ENCODE measurements at places on chromosomes 5 and 9.
A peak's percentile ranks its signal among the peaks of the same experiment; 100 is the strongest.

DNA sequence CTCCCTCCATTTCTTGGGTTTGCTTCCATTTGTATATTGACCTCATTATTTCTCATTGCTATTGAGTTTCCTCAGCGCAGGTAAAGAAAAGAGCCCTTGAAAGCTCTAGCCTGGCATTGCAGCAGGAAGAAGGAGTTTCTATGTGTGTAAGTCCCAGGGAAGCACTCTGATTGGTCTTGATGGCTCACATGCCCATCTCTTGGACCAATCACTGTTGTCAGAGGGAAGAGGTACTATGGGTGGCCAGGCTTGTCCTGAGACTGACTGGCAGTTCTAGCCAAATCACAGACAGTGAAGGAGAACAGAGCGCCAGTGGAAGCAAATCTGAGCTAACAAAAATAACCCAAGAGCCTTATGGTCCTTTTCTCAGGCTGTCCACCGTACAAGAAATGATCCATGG is 219.0 kb downstream of the PAX5 start:
- no peak for DNase-seq

- DNase-seq = no peak
Observed at GRCh38 chr9:126397056-126397455, 70.4 kb downstream of the MVB12B start.

- DNase-seq = no peak
Observed at GRCh38 chr9:110188991-110189390, 19.0 kb downstream of the C9orf152 start.

DNA sequence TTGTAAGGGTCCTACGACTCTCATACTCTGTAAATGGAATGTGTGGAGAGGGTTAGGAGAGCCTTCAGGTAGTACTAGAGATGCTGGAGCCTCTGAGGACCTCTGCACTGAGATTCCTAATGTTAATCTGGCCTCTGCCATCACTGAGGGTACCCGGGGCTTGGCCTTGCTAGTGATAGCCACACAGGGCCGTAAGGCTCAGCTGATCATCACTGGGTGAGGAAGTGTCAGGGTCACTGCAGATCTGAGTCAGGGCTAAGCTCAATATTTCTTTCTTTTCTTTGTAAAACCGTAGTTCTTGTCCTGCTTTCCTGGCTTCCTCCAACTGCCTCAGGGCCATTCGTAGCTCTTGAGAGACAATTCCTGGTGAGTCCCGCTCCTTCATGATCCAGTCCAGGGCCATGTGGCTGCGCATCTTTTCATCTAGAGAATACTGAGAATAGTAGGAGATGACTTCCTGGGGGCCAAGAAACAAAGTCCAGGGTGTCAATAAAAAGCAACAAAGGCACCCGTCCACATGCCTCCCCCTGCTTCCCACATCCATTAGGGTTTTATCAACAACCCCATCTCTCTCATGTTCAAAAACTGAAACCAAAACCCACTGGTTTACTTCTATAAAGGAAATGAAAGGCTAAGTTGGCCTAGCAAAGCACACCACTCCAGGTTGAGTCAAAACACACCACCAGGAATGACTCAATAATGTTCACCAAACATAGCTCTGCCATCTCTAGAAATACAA is 47.7 kb downstream of the LIX1 start:
- no peak for DNase-seq

- peak; percentile 82 for DNase-seq
Observed at GRCh38 chr5:72108202-72109061, 1.2 kb downstream of the MAP1B start.

DNA sequence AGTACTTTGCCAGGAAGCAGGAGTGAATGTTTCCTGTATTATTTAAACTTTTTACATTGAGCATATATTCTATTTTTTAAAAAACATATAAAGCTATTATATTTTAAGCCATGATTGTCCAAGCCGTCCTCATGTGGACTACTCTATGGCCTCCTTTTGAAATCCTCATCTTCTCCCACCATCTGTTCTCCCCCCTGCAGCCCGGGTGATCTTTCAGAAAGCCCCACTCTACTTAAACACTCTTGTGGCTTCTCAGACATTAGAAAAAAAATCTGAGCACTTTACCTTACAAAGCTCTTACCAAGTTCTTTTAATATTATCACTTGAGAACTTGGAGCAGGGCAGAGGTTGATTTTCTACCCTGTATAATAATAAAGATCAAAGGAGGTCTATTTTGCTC is 95.4 kb downstream of the CAVIN4 start:
- no peak for DNase-seq

- no peak for DNase-seq
Observed at GRCh38 chr9:77909306-77909705, 122.3 kb downstream of the GNAQ start.

- DNase-seq = no peak
Observed at GRCh38 chr5:62395210-62395950, 8.3 kb downstream of the DIMT1 start.

DNA sequence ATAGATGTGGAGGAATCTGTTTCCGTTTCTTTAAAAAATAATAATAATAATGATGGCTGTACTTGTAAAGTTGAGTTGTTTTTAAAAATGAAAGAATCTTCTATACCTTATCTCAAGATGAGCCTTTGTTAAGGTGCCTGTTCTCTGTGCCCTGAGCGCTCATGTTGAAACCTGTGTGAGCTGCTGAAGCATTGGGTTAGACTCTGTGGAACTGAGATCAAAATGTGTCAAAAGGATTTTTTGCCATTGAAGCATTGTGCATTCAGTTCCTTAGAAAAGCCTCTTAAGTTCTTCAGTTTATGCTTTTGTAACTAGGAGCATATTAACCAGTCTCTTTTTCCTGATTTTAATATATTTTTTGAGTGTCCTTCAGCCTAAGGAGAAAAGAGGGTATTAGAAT is 67.7 kb downstream of the NUP214 start:
- no peak for DNase-seq

DNA sequence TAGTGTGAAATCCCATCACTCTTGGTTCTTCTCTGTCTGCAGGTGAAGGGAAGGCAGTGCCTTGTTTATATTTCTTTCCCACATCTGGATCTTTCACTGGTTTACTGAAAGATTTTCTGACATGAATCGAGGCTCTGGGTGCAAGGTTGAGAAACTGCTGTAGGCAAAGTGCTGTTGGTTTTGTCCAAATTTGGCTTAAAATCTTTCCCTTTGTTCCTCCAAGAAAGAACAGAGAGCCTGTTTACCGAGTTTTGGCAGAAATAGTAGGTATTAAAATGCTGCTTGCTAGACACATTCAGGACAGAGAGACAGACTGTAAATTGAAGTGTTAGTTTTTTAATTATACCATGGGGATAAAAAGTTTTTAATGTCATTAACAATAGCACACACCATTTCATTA is 21.5 kb downstream of the SKP2 start:
- DNase-seq = no peak

GRCh38 chr5:38758774-38759600 is 86.8 kb upstream of the OSMR start:
- no peak for DNase-seq

DNA sequence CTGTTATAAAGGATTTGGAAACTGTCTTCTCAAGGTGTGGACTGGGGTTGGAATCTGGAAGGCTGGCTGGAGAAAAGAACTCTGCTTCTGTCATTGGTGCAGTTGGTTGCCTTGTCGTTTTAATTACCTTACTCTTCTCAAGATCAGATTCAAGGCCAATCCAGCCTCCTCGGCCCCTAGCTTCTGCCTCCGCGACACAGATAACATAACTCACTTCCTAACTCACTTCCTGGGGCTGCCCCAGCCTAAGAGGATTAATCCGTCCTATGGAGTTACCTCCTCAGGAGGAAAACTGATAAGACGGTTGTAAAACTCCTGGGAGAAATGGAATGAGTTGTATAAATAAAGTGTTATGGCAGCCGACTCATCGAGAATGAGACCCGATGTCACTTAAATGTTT is 389.1 kb upstream of the WWC1 start:
- DNase-seq = no peak

- DNase-seq = no peak
Observed at GRCh38 chr5:81994679-81995078, 22.9 kb downstream of the ATG10 start.

GRCh38 chr9:13443346-13444244 is 164.1 kb upstream of the MPDZ start:
- DNase-seq = no peak

DNA sequence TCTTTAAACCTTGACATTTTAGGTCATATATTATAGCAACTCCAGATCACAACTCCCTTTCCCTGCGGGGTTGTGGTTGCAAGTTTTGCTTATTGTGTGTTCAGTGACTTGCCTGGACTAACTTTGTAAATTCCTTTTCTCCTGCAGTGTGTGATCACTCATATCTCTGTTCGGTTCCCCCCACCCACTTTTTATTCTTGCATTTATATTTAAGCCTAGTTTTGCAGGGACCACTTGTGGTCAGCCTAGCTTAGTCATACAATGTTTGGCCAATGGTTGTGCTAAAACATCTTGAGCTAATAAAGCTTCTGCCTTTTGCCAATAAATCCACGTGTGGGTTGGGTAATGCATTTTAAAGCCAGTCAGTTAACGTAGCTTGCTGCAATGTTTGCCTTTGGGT is 146.5 kb upstream of the IRX4 start:
- no peak for DNase-seq

- DNase-seq = no peak
Observed at GRCh38 chr5:57538341-57538955, 55.8 kb upstream of the ACTBL2 start.

DNA sequence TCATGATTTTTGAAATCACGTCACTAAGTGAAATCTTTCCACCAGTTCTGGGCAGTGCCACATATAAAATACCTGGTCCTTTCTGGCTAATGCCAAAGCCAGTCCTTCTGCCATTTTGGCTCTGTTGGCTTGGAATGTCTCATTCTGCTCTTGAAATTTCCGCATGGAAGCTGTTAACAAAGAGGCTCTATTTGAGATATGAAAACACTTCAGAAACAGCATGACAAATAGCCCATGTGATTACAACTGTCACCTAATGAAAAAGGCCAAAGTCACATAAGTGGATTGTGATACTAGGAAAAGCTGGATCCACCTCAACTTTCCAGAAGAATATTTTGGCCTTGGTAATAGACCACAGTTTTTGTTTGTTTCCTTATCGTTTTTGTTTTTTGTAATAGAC is 12.8 kb downstream of the GOLGA1 start:
- no peak for DNase-seq

Data from iPS-NIHi11 (cell line).